CD4-positive, alpha-beta T cell treated with Interleukin-6 for 4 hours (primary cell): ENCODE measurements at places on chromosomes 1 and 21.

DNA sequence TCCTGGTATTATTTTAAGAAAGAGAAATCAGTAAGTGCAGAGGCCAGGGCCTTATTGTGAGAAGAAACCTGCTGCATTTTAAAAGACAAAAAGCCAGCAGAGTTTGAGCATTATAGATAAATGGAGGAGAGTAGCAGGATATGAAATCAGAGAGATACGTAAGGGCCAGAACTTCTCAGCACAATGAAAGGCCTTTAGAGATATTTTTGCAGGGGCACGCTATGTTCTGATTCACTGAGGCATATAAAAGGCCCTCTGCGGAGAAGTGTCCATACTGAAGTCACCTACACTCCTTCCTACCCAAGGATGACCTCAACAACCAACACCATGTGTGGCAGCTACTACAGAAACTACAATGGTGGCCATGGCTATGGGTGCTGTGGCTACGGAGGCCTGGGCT lies at the start of gene KRTAP6-3:
Gene KRTAP6-3, plus strand, starts transcription at position 301 of the 400 bp plus-strand sequence. Its CDS starts 6 bp downstream, at position 307.
- no peak for DNase-seq

- DNase-seq, result no peak
Observed at GRCh38 chr1:79197421-79197820, 190.9 kb upstream of the ADGRL4 start.

DNA sequence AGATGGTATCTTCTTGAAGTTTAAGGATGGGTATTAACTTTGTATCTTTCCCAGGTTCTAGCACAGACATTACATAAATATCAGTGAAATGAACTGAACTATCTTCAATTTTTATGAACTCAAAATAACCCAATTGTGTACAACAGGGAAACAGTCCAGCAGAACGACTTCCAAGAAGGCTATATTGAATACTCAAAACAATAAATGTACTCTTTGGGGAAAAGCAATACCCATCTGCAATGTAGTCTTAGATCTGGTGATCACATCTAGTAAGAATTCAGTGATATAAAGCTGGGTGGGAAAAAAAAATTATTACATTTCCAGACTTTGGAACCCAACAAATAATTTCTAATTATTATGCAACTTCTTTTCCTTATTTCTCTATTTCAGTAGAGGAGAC lies 33.1 kb upstream of the GORAB start:
- no peak for DNase-seq

DNA sequence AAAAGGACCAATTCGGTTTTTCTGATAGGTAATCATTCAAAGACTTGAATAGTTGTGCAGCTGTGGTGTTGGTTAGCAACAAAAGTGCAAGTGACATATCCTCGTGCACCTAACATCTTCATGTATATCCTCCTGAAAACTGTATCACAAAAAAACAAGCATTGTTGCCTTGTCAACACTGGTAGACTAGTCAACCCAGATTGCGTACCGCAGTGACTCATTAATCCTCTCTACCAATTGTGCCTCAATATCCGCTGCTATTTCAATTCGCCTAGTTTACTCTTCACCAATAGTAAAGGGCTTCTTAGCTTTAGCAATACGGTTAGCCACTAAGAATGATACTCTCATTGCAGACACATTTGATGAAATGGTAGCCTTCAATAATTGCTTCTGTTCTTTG lies 3.5 kb downstream of the HHAT start:
- DNase-seq, result peak; percentile 31

- no peak for DNase-seq
Observed at GRCh38 chr1:154490317-154490716, 11.7 kb upstream of the TDRD10 start.

- DNase-seq, result peak; percentile 49
Observed at GRCh38 chr1:206472454-206472853, 2.2 kb downstream of the IKBKE start.

DNA sequence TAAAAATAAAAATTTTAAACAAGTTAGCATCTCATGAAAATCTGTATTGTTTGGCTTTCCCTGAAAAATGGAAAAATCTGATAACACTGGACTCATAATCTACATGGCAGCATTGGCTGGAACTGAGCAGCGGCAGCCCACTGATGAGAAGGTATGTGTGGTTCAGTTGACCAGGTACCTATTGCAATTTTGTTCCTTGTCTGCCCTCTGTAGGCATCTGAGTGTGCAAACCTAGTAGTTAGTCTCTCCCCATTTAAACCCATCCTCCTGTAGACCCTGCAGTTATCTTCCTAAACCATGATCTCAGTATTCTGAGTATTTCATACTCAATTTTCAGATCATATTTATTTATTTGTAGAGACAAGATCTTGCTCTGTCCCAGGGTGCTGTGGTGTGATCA lies 59.4 kb upstream of the SERBP1 start:
- no peak for DNase-seq

DNA sequence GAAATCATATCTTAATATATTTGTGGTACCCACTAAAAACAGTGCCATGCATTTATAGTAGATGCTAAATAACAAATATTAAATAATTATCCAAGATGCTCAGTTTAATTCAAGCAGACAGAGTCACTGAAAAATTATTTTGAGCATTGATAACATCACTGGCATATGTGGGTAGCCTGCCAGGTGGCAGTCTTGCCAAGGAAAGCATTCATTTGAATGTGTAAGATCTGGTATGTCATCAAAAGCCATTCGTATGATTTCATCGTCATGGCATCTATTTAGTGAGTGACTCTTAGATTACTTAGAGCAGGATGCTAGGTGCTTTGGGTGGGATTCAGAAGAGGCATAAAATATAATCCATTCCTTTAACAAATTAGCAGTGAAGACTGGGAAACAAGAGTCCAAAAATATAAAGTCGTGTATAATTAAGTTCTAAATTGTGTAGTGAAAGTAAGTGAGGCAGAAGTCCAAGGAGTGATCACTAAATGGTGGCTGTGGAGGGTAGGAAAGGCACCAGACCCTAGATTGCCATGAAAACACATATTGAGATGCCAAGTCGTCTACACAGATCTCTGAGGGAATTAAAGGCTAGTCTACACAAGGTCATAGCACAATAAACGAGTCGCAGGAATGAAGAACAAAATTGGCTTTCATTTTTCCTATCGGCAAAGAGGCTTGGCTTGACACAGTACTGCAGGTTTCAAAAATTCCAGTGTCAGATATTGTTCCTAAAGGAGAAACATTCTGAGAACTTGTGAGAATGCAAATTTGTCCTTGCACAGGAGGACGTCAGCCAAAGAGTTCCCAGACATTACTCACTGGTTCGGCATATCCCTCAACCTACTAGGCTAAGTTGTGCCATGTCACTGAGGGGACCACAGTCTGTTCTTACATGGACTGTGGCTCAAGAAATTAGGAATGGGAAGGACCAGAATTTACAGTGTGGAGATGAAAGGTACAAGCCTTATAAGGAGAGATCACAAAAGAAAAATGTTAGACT lies 130.8 kb downstream of the LYPLAL1 start:
- DNase-seq, result no peak

DNA sequence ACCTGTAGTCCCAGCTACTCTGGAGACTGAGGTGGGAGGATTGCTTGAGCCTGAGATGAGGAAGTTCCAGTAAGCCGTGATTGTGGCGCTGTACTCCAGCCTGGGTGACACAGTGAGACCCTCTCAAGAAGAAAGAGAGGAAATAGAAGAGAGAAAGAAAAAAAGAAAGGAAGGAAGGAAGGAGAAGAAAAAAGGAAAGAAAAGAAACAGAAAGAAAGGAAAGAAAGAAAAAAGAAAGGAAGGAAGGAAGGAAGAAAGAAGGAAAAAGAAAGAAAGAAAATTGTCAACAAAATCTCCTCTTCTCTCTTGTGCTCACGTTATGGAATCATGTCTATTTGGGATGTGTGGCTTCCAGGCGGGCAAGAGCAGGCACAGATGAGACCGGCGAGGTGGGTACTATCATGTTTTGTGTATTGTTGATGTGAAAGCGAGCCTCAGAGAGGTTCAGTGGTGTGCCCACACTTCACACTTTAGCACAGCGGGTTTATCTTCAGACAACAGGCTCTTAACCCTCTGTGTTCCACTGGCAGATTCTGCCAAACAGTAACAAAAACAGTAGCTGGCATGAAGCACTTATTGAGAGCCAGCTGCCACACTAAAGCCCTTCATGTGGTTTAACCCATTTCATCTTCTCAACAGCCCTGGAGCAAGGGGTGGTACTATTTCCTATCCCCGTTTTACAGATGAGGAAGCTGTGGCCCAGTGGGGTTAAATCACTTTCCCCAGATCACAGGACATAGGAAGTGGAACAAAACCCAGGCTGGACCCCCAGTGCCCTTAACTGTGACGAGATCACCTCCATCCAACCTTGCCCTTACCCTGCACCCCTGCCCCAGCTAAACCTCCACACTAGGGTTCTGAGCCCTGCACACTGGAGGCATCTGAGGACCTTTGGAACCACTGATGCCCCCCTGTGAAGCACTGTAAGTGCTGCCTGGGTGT lies 94.7 kb upstream of the TARDBP start:
- DNase-seq, result peak; percentile 23

DNA sequence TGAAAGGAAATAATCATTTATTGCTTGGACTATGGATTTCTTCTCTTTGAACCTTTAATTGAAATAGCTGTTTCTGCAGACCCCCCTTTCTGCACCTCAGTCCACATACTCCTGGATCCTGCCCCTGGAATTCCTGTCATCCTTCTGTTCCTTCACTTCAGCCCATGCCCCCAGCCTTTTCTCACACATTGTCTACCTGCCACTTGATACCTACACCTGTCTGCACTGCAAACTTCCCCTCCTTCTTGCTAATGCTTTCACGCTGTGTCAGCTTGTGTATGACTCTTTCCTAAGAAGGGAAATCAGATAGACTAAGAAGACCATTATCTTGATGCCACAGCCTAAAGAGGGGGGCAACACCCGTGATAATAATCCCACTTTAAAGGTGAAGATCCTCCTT lies 80.3 kb upstream of the EXO1 start:
- DNase-seq, result no peak
